ENCODE measurements at places on chromosomes 12 and 14. TPM values are rescaled to one million over a fixed set of nuclear protein-coding genes. Genes with fewer than 3 reads are reported as not detected.

GRCh38 chr12:105865886-105866285 is 272.9 kb downstream of the NUAK1 start:
- H3K36me3 ChIP-seq = no peaks in the 10 kb centered on the region
- H3K27me3 ChIP-seq = no peaks in the 10 kb centered on the region
- H3K27ac ChIP-seq = no peak overlapping the region

The PIK3C2G gene
- total RNA-seq = not detected

DNA sequence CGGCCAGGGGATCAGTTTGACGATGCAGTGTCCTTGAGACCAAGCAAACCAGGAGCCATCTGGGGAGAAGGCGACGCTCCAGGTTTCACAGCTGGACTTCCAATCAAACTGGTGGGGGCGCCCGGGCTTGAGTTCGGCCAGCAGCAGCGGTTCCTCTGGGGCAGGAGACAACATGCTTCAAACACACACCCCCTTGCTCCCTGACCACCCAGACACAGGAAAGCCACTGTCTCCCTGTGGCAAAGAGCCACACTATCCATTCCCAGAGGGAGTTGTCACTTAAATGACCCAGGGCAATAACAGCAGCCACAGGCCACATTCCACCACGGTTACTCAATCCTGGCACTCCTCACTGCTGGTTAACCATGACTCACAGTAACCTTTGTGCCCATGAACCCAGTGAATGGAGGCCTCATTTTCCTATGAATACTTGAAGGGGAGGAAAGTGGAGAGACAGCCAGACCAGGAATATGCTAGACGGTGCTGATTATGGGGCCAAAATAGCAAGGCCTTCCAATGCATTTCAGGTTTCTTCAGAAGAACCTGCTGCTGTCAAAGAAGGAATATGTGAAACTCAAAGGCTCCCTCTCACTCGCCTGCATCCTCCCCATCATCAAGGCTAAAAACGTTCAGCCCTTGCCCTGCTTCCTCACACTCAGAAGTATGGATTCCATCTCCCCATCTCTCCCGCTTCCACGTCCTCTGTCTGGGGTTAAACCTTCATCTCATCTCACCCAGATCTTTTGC is 8.5 kb downstream of the WSB2 start:
- no peaks in the 10 kb centered on the region for H3K4me1 ChIP-seq
- peaks cover 7% of the 10 kb centered on the region for H3K36me3 ChIP-seq
- no peak overlapping the region for H3K27ac ChIP-seq
- no peak for DNase-seq
- H3K27me3 ChIP-seq = no peaks in the 10 kb centered on the region

The FOXN4 gene
- 0.42 TPM for total RNA-seq

- peaks cover 26% of the 10 kb centered on the region for H3K27me3 ChIP-seq
- H3K4me1 ChIP-seq = peaks cover 7% of the 10 kb centered on the region
- no peak overlapping the region for H3K27ac ChIP-seq
- H3K36me3 ChIP-seq = no peaks in the 10 kb centered on the region
These were observed 64.7 kb downstream of the CLMN start for GRCh38 chr14:95255013-95255412.

DNA sequence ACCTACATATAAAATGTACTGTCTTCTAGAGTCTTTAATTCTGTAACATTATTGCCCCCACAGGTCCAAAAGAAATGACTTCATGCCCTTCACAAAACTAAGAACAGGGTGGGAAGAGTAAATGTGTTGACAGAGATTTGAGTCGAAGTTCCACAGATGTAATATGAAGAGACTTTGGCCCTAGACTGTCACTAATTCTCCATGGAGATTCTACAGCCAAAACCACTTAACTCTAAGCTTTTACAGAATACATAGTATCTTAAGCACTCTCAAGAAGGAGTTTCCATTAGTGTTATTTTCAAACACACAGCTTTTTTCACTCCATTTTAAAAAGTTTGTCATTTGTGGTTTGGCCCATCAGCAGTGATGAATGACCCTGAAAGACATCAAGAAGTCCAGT is 56.3 kb downstream of the ABCC9 start:
- DNase-seq = no peak
- H3K4me1 ChIP-seq = no peaks in the 10 kb centered on the region
- H3K36me3 ChIP-seq = no peaks in the 10 kb centered on the region

The NPAS3 gene
- total RNA-seq = 0.32 TPM

The AMIGO2 gene
- total RNA-seq = 1.1 TPM

DNA sequence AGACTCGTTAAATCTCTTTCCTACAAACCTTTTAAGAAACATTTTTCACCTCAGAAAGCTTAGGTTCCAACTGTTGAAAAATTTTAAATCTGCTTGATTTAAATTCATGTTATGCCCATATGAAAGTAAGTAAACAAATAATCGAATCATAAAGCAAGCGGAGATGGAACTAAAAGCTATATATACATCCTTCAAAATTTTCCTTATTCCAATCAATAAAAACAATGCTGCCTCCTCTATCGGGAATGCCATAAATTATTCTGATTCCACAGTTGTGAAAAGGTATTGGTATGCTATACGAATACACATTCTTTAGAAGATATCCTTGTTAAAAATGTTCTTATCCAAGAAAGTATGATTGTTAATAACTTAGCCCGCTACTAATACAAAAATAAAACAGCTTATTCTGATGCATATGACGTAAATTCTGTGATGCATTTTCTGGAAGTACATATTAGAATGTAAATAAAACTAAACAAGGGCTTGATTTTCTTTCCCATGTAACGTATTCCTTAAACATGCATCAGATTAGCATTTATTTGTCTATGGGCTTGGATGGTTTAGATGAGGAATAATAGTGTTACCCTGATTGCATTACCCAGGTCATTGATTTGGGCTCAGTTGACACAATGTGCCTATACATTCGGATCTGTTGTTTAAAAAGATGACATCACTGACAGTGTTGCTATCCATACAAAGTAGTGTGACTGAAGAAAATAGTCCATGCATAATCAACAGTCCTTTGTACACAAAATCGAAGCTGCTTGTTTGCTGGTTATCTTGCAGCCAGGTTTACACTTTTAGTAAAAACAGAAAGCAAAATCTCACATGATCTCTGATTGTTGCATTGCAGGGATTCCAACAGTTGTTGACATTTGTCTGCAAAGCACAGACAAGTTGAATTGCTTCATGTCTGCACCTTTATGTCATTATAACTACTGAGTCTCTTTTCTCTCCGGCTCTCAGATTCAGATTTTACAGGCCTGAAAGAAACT is 656 bp upstream of the DTD2 start:
- peak overlapping the region; percentile 88 for H3K27ac ChIP-seq
- DNase-seq = no peak
- peaks cover 18% of the 10 kb centered on the region for H3K4me1 ChIP-seq
- H3K27me3 ChIP-seq = no peaks in the 10 kb centered on the region

DNA sequence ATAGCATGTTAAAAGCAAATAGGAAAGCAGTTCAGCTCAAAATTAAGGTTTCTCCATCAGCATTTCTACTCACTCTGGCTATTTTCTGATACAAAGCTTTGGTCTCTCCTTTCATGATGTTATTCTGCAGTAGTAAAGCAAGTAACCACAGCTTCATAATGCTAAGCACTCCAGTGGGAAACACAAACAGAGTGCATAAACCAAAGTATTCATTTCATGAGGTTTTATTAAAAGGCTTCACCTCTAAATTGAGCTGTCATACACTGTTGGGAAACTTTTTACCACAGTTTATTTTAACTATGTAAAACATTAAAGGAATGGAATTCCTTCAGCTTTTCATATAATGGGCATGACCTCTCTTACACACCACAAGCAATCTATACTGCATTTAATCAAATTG is 157.9 kb upstream of the LMO3 start:
- no peaks in the 10 kb centered on the region for H3K27me3 ChIP-seq
- H3K4me3 ChIP-seq = no peak overlapping the region
- H3K4me1 ChIP-seq = peaks cover 3% of the 10 kb centered on the region

GRCh38 chr12:12636641-12637040 is 25.0 kb downstream of the CREBL2 start:
- no peak for DNase-seq
- H3K36me3 ChIP-seq = peaks cover 27% of the 10 kb centered on the region
- no peaks in the 10 kb centered on the region for H3K4me1 ChIP-seq

- no peaks in the 10 kb centered on the region for H3K27me3 ChIP-seq
- peaks cover 20% of the 10 kb centered on the region for H3K4me1 ChIP-seq
- no peak overlapping the region for H3K4me3 ChIP-seq
- no peaks in the 10 kb centered on the region for H3K36me3 ChIP-seq
These were observed 107.4 kb downstream of the AEBP2 start for GRCh38 chr12:19546611-19547162.
